ENCODE measurements at places on chromosomes 7 and 10.
A peak's percentile ranks its signal among the peaks of the same experiment; 100 is the strongest.

DNA sequence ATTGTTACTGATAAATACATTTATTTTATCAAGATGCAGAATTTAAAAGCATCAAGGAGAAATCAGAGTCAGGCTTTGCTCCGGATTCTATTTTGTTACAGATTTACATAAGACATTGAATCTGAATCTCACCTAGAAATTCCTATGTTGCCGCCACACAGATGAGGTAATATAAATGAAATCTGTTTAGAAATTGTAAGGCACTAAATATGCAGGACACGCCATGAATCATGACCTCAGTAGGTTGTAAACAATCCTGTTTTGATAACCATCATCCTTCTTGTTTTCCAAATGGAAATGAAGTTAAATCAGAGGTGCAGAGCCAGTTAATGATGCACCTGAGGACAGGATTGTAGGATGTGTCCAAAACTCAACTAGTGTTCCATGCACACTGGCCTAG, 778.0 kb downstream of the MAGI2 start:
- peak; percentile 11 for DNase-seq

DNA sequence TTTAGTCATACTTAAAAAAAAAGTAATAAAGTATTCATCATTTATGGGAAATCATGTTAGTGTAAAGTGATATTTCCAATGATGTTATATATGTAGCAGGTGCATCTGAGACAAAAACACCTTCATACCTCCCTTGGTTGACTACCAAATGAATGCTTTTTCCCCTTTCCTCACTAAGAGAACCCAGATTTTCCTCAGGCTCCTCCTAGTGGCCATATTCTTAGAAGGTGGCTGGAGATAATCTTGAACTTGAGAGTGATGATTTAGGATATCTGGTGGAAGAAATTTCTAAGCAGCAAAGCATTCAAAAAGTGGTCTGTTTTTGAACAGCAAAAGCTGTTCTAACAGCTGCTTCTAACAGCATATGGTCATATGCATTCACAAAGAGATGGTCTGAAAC, 16.8 kb upstream of the DNAH11 start:
- DNase-seq: no peak

DNA sequence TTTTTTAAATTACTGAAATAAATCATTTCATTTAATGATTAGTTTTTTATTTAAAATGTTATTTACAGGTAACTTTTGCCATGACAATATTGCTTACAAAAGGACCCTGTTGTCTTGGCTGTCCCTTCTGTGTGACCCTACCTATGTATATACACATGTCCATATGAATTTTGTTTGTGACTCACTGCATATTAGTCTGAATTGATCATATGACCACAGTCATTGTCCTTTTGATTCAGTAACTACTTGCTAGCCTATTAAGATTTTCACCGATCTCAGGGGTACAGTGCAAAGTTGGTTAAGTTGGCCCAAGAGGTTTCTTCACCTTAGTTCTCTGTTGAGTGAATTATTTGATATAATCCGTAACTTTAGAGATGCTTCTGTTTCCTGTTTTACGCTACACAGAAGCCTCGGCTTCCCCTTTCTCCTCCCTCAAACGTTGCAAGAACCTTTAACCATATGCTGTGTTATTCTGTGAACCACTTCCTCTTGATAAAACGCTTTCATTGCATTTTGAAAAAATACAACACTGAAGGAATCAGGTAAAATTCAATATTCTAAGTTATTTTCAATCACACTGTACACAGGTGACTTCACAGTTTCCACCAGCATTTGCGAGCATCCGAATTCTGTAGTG, 43.9 kb downstream of the APBB1IP start:
- no peak for DNase-seq

DNA sequence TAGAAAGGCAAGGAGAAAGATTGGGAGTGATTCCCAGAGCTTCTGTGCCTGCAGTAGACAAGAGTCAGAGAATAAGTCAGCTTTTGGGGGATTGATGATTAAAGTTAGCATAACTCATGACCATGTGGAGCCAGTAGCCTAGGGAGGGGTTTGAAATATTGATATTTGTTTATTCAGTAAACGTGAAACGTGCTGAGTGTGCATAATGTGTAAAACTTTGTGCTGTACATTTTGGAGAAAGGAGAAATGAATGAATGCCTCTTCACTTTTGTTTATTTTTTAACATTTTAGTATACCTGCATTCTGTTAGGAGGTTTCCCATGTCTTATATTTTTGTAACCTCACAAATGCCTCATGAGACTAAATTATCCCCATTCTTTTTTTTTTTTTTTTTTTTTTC, 272.3 kb downstream of the SORCS3 start:
- DNase-seq: no peak

DNA sequence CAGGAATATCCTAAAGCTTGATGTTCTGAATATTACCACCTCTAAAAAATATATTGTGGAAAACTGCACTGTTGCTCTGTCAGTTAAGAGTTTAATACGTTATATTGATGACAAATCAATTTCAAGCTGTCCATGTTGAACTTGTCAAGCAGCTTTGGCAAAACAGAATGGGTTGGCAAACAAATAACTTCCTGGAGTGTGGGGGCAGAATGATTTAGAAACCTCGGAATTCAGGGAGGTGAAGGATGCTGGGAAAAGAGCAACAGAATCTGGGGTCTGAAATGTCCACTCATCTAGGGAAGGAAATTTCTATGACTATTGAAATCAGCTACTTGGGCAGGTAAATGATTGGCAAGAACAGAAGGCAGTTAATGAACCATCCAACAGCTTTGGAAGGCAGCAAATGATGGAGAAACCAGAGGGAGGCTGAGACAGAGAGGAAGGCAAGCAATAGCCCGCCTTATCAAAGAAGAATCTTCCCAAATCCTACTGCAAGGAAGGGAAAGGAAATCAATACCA, 95.1 kb upstream of the PALS2 start:
- DNase-seq: no peak

DNA sequence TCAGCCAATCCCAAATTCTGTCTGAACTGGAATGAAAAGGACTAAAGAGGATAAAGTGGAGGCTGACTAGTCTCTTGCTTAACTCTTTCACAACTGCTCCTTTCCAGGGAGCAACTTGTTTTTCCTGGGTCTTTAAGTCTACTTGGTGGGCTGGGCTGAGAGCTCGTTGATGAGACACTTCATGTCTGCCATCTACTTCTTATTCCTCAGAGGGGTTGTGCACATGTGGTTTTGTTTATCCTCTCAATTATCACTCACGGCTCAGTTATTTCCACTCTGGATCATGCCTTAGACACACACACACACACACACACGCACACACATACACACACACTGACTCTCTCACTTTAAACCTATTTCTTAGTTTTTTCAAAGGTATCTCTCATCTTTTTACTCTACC, 298.6 kb upstream of the MTPN start:
- peak; percentile 63 for DNase-seq

DNA sequence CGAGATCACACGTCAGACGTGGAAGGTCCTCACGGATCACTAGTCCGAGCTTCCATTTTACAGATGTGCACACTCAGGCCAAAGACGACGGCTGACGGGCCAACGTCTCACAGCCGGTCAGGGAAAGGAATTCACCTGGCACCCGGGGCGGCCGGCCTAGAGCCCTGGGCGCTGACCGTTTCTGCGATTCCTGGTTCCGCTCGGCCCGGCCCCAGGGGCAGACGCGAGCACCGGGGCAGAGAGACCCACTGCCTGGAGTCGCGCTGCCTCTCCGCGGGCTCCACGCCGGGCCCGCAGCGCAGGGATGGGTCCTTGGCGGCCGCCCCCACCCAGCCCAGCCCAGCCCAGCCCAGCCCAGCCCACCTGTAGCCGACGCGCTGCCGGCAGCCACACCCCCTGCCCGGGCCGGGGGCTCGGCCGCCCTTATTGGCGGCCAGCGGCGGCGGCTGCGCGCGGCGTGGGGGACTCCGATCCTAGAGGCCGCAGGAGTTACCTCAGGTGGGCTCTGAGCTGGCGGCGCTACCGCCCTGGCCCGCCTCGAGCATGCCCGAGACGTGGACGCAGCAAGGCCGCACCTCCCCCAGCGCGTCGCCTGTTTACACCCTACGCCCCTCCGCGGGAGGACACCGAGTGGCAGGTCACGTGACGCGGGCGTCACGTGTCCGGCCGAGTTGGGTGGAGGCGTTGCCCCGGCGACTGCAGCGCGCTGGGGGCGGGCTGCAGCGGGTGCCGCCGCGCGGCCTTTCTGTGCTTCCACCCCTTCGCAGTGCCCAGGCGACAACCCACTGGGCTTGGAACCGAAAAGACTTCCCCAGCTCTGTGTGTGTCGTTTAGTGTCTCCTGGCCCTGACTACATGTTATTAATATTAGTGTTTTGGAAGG, 78.1 kb downstream of the ZFAND4 start:
- peak; percentile 89 for DNase-seq

DNA sequence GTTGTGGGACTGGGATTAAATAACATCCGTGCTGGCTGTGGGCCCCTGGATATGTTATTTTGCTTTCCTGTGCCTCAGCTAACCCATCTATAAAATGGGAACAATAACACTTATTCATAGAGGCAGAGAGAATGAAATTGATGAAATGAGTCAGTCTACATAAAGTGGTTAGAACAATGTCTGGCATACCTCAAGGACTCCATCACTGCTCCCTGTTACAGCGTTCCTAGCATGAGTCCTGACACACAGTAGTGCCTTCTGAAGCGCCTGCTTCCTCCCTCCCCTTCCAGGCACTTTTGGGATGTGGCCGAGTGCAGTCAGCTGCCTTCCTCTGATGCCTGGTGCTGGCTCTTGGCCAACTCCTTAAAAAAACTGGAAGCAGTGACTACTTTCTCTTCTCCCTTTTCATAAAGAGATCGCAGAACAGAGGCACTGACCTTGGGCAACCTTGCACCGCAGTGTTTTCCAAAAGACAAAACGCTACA, 108.4 kb upstream of the ZMIZ1 start:
- peak; percentile 74 for DNase-seq

GRCh38 chr10:123136221-123136805, 543 bp downstream of the HMX3 start:
- DNase-seq: no peak

- no peak for DNase-seq
Measured at GRCh38 chr7:117654780-117655179, 175.0 kb downstream of the CFTR start.

- DNase-seq: no peak
Measured at GRCh38 chr7:115306586-115306985, 384.7 kb downstream of the MDFIC start.

All from EL (cell line).